ENCODE measurements at places on chromosomes 4 and X.

- no peak for DNase-seq
Measured at GRCh38 chr4:80074651-80075050, 1.6 kb upstream of the ANTXR2 start.

DNA sequence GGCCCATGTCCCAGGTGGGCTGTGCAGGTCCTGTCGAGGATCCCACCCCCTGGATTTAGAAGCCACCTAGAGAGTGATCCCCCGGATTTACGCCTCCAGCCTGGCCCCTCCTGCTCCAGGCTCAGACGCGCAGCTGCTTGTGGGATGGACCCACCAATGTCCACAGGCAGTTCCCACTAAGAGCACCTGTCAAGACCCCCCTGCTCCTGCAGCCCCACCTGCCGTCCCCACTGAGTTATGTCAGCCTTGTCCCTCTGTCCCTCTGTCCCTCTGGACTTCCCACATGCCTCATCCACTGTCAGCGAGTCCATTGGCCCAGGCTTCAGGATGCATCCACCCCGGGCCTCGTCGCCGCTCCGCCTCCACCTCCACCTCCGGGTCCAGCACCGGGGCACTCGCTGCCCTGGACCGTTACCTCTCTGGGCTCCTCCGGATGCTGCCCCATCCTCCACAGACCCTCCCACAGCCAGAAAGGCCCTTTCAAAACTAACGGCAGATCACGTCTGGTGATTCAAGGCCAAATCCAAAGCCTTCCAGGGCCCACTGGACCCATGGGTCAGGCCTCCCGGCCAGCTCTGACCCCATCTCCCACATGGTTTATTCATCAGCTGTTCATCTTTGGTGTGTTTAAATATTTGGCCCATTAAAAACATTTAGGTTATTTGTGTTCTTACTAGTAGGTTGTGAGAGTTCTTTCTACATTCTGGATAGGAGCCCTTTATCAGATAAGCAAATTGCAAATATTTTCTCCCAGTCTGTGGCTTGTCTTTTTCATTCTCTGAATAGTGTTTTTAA, 28.3 kb downstream of the HTRA3 start:
- no peak for DNase-seq

DNA sequence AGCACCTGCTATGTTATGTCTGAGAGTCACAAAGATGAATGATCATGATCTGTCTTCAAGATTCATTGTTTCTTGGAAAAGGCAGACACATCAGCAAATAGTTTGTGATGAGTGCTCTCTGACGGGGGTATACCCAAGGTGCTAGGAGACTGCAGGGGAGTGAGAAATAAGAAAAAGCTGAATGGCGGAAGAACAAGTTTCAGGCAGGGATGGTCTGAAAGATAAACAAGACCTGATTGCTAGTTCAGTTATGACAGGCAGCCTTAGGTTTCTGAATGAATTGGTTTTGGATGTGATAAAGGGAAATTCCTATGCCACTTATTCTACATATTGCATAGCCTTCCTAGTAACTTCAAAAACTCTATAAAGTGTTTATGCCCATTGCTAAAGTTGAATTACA, 327.0 kb upstream of the DKK2 start:
- DNase-seq, result no peak

DNA sequence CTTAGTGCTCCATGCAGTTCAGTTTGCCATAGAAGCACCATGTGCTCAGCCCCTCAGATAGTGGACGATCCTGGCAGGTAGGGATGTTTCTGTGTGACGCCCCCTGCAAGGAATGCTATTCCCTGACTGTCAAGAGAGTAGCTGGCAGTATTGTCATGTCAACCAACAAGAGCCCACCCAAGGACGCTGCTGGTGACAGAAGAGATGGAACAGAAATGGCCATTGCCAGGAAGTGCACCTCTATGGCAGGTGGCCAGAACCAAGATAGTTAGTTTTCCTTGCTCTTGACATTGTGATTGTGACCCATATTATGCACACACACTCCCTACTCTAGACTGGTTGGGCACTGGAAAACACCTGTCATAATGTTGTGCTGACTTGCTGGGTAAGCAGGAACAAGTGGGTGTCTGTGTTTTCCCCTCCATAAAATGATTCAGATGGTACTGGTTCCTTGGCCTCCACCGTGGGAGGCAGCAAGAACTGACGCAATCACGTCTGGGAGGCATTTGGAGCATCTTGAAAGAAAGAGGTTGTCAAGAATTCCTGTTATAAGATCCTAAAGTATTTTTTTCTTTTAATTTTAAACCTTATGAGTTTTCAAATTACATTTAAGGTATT, 507.9 kb downstream of the MID1IP1 start:
- peak; percentile 58 for DNase-seq

DNA sequence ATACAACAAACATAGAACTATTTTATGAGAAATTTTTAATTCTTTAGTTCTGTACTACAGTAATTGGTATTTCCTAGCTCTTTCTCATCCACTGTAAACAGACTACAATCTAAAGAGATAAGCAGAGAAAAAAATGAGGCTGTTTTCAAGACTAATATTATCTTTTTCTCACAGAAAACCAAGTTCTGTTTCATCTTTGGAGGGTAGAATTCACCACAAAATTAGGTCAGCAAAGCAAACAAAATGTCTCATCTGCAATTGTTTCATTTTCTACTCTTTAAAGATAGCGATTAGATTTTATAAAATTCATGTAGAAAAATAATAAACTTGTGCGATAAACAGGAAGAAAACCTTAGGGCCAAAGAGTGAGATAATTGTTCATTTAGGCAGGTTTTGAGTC, 10.8 kb downstream of the APOO start:
- DNase-seq, result no peak

- DNase-seq, result no peak
Measured at GRCh38 chrX:41671082-41671481, 17.7 kb upstream of the GPR34 start.

- DNase-seq, result peak; percentile 85
Measured at GRCh38 chr4:55546756-55547465, at the start of gene CLOCK. CLOCK (minus strand) TSS chr4:55546909; CDS start chr4:55482785, 64,124 bp downstream.

GRCh38 chrX:38804432-38804681, 3.1 kb downstream of the MID1IP1 start:
- peak; percentile 35 for DNase-seq

DNA sequence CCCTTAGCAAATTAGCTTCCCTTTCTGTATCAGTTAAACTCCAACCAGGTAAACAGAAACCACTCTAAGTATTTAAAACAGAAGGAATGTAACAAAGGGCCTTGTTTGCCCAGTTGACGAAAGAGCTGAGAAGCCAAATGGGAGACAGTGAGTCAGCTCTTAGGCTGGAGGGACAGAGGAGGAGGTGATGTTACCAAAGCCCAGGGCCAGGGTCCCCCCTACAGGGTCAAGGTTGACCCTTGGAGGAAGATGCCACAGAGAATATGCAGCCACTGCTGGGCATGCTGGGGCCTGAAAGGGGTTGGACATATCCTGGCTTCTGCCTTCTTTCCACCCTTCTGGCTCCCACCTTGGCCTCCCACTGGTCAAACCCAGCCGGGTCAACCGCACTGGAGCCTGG, 38.3 kb upstream of the LGI2 start:
- no peak for DNase-seq

DNA sequence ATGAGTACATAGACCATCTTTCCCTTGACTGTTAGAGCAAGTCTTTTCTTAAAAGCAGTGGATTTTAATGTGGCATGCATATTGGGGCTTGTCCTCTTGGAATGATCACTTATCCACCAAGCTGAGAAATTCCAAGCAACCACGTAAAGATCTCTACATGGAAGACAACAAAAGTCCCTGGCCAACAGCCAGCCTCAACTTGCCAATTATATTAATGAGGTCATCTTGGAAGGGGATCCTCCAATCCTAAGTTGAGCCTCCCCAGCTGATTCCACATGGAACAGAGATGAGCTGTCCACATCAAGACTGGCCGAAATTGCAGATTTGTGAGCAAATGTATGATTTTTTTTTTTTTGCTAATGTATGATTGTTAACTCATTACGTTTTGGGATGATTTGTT, 20.6 kb upstream of the FTHL17 start:
- no peak for DNase-seq

DNA sequence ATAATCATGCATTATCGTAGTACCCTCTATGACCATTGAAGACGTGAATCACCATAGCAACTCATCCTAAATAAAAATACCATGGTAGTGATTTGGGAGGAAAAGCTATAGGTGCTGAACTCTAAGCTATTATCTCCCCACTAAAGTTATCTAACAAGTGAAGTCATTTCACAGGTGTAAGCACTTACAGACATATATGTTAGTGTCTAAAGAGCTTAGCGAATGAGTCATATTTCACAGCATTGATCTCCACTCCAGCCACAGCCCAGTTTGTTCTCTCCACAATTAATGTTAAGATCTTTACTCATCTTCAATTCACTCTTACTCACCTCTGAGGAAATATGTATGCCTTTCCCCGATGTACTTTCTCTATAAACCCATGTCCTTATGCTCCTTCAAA, 57.0 kb downstream of the DCAF8L1 start:
- DNase-seq, result no peak

- DNase-seq, result peak; percentile 21
Measured at GRCh38 chr4:110198435-110199416, at the start of gene ELOVL6. ELOVL6 (minus strand) TSS chr4:110198615; CDS start chr4:110198335, 280 bp downstream.

DNA sequence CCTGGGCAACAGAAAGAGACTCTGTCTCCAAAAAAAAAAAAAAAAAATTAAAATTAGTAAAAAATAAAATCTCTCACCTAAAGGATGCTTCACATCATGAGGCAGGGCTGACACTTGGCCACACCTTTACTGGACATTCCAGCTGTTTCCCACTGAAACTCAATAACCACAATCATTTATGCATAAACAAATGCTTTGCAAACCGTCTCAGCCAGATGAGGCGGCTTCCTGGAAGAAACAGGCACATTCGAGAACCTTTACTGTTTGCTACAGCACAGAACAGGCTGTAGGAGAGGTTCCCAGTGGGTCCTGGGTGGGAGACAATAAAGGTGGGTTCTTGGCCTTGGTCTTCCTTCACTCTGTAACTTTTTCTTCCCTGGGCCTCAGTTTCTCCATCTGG, 10.9 kb upstream of the TBC1D14 start:
- no peak for DNase-seq

DNA sequence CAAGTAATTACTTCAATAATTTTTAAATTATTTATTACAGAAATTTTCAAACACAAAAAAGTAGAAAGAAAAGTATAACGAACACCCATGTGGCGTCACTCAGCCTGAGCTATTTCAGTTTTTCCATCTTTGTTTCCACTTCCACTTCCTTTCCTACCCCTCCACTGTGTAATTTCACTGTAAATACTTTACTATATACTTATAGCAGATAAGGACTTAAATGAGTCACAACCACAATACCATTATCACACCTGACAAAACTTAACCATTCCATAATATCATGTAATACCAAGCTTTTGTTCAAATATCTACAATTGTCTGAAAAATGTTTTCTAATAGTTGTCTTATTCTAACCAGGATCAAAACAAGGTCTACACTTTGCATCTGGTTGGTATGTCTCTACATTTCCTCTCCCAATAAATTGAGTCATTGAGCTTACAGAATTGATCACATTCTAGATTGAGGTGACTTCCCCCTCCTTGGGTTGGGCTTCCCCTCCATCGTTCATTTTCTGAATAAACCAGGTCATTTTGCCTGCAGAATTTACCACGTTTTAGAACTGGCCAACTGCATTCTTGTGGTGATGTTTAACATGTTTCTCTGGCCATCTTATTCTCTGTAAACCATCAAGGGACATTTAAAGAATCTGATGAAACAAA, 48.7 kb downstream of the ATP10D start:
- DNase-seq, result no peak

DNA sequence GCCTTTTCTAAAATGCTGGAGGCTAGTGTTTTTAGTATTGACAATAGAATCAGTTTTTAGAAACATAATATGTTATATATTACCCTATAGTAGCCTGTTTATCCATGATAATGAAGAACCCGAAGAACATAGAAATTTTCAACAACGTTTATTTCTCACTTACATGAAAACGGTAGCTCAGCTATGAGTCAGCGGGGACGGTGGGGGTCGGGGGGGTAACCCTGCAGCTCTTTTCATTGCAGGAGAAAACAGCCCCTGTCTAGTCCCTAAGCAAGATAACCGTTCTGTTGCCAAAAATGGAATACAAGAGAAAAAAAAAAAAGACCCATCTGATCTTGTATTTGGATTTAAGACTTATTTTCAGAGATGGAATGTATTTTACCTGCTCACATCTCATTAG, 1758.4 kb upstream of the AGA start:
- DNase-seq, result no peak

DNA sequence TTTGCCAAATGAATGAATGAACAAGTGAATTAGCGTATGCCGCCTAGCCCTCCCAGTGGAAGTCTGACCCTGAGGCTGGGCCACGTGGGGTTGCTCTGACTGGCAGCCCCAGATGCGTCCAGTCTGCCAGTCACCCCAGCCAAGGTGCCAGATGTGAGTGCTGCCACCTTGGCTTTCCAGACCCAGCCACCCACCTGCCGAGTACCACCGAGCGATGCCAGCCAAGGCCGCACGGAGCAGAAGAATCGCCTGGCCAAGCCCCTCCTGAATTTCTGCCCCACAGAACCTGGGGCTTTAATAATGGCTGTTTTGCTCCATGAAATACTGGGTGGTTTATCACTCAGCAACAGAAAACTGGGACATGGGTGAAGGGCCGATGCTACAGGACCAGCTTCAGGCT, 59.3 kb downstream of the ADRA2C start:
- no peak for DNase-seq

- DNase-seq, result no peak
Measured at GRCh38 chr4:173511787-173512361, 18.2 kb downstream of the HAND2 start.

- no peak for DNase-seq
Measured at GRCh38 chr4:181592221-181592745, 650.9 kb upstream of the TENM3 start.

GRCh38 chr4:7887436-7887835, 52.2 kb downstream of the AFAP1 start:
- no peak for DNase-seq

DNA sequence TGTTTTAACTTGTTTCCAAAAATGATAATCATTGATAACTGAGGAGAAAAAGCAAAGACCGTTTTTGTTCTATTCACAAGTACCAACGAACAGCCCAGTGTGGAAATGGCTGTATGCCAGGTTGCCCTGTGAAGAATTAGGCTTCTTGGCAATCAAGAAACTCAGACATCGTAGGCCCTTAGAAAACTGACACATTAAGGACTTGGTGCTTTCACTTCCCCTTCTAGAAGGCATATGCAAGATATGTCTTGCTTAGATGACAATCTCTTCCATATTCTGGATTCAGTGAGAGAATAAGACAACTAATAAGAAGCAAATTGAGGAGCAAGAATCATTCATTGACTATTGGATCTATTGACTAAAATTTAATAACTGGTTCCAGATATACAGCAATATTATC, 56.6 kb downstream of the ANAPC10 start:
- no peak for DNase-seq

DNA sequence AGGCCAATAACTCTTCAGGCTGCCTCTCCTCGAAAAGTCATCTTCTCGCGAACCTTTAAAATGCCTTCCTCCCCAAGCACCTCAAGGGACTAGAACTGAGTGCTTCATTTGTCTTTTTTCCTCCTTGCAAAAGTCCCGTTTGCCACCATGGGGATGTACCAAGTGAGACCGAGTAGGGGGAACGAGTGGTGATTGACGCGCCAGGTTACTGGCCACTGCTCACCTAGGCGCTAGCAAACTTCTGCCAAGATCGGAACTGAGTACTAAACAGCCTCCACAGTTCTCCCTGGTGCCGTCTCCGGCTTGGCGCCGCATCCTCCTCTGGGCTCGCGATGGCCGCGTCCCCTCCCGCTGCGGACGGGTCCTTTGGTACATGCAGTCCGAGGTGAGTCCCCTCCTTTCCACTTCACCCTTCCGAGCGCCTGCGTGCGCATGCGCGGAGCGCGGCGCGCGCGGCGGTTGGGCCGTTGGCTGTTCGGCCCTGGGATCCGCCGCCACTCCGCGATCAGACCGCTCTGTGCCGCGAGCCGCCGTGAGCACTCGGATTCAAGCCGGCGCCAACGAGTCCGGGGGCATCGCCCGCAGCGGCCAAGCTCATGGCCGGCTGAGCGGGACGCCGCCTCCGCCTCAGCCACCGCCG, at the start of gene CDK16:
CDK16 (plus strand) TSS at position 402 of the 640 bp plus-strand sequence. CDS start 4,877 bp downstream, outside the sequence.
- peak; percentile 64 for DNase-seq
